Activated T-cell treated with anti-CD3 and anti-CD28 coated beads, Interleukin-2, amount 50 U/mL, for 24 hours (primary cell): ENCODE measurements at places on chromosomes 16 and 17.

DNA sequence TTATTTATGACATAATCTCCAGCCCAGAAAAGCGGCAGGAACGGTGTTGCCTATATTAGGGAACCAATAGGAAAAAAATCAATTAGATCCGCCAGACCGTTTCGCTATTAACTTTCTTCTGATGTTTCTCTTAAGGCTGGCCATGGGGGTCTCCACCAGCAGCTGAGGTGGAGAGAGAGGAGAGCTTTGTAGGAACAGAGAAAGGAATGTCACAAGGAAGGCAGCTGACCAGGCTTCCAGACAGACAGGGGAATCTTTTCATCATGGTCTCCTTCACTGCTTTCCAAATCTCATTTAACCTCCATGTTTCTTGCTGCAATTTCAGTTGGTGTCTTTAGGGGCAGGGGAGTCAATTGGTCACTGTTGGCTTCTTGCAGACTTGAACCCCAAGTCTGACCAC is 8.9 kb upstream of the SEZ6 start:
- DNase-seq: no peak

DNA sequence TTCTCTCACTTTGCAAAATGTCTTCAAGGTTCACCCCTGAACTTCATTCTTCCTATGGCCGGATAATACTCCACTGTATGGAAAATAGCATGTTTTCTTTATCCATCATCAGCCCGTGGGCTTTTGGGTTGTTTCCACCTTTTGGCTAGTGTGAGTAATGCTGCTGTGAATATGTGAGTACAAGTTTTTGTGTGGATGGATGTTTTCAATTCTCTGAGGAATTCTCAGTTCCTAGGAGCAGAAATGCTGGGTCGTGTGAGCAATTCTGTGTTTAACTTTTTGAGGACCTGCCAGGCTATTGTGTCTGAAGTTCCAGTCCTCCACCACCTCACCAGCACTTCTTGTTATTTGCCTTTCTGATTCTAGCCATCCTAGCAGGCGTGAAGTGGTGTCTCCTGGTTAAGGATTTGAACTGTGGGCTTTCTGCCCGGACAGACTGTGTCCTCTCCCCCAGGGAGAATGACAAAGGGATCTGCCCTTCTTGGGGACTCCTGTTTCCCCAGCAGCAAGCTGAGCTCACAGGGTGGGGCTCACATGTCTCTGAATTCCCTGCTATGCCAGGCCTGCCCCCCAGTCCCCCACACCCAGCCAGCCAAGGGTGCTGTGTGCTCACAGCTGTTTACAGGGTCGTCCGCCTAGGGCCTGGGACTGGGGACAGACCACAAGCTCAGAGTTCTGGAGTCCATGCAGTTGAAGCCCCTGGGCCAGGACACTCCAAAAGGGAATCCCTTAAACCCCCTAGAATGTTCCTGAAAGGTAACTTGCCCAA is 92.2 kb upstream of the CIBAR2 start:
- DNase-seq: no peak

GRCh38 chr17:10557422-10557821 is 8.0 kb upstream of the MYH2 start:
- DNase-seq: no peak

DNA sequence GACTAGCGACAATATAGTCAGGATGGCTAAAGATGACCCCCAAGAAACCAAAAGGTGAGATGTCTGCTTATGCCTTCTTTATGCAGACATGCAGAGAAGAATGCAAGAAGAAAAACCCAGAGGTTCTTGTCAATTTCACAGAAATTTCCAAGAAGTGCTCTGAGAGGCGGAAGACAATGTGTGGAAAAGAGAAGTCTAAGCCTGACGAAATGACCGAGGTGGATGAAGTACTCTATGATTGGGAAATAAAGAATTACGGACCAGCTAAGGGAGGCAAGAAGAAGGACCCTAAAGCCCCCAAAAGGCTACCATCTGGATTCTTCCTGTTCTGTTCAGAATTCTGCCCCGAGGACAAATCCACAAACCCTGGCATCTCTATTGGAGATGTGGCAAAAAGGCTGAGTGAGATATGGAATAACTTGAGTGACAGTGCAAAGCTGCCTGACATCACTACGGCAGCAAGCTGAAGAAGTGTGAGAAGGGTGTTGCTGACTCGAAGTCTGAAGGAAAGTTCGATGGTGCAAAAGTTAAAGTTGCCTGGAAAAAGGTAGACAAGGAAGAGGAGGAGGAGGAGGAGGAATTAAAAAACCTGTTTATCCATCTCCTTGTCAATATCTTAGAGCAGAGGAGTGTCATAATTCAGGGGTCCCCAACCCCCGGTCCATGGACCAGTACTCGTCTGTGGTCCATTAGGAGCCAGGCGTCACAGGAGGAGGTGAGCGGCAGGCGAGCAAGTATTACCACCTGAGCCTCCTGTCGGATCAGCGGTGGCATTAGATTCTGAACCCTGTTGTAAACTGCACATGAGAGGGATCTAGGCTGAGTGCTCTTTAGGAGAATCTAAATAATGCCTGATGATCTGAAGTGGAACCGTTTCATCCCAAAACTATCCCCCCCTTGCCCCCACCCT is 25.1 kb upstream of the ADGRG1 start:
- DNase-seq: peak; percentile 24

GRCh38 chr17:43660816-43661493 is 767 bp downstream of the MEOX1 start:
- no peak for DNase-seq

DNA sequence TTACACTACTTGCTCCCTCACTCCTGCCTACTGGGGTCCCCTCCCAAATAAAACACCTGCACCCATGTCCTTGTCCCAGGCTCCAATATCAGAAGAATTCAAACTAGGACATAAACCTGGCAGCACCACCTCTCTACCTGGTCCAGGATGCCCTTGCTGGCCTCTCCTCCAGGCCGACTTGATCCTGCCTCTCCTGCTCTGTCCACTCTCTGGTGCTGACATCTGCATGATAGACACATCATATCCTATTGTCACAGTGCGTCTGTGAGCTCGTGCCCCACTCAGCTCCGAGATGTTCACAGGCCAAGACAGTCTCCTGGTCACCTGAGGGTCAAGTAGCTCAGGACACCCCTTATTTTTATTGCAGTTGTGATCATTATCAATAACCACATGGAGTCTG is 31.5 kb upstream of the GRIN2A start:
- DNase-seq: no peak

- DNase-seq: no peak
These were observed 497.8 kb downstream of the HS3ST4 start for GRCh38 chr16:26189536-26189935.

DNA sequence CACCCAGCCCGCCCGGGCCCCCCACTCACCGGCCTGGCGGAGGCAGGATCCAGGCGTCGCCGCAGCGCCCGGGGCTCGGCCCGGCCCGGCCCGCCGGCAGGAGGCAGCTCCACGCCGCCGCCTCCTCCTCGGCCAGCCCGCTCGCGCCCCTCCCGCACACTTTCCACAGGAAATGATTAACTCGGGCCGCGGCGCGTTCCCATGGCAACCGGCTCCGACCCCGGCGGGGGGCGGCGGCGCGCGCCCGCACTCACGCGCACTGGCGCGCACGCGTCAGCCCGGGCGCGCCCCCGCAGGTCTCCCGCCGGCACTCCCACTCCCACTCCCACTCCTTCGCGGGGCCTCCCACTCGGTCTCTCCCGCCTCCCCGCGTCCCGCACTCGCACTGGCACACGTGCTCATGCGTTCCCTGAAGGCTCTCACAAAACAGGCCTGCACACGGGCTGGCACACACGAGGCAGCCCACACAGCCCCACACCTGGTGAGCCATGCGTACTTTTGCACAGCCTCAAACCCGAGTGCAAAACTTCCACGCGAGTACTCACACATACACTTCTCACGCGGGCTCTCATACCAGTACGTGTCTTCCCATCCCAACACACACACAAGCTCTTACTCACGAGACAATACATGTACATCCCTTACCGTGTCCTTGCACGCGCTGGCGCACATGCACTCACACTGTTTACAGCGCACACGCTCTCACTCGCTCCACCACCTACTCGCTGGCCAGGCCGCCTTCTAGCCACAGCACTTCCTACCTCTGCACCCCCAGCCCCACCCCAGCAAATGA is at the start of gene KIFC3:
Gene KIFC3 (minus strand): TSS at position 151 of the 793 bp plus-strand sequence. CDS start 4,248 bp downstream, outside the sequence.
- DNase-seq: peak; percentile 79

- peak; percentile 85 for DNase-seq
These were observed 28.8 kb downstream of the MPP2 start for GRCh38 chr17:43878260-43879175.
